ENCODE measurements at places on chromosomes 6 and 20.

DNA sequence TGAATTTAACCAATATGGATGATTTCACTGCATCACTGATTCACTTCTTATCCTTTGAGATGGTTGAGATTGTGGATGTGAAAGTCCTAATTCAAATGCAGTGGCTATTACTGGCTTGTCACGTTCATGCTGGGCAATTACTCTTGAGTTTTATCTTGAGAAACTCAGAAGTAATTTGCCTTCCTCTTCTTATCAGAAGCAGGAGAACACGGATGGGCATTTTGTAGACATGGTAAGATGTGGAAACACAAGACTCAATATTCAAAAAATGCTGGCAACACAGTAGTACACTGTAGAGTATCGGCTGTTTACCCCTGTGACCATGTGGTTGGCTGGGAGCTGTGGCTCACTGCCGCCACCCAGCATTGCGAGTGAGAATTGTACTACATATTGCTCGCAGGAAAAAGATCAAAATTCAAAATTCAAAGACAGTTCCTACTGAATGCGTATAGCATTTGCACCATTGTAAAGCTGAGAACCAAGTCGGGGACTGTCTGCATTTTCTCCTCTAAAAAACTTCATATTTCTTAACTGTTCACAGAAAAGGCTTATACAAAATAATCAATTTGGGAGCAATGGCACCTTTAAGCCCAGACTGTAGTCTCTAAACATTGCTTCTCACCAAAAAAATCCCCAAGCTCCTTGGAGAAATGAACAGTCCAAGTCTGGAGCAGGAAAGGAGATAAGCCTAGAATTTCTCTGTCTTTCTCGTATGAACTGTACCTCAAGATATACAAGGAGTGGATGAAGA is 61.9 kb upstream of the ELOVL5 start:
- H3K4me3 ChIP-seq = no peak overlapping the region
- H3K27me3 ChIP-seq = no peaks in the 10 kb centered on the region
- no peaks in the 10 kb centered on the region for H3K36me3 ChIP-seq
- no peak overlapping the region for H3K27ac ChIP-seq
- H3K4me1 ChIP-seq = peaks cover 5% of the 10 kb centered on the region

GRCh38 chr6:73451223-73452106 is 632 bp downstream of the CGAS start:
- H3K4me3 ChIP-seq = peak overlapping the region; percentile 99
- H3K36me3 ChIP-seq = peaks cover 23% of the 10 kb centered on the region
- peak; percentile 56 for DNase-seq
- peaks cover 48% of the 10 kb centered on the region for H3K4me1 ChIP-seq
- H3K27ac ChIP-seq = peak overlapping the region; percentile 95

DNA sequence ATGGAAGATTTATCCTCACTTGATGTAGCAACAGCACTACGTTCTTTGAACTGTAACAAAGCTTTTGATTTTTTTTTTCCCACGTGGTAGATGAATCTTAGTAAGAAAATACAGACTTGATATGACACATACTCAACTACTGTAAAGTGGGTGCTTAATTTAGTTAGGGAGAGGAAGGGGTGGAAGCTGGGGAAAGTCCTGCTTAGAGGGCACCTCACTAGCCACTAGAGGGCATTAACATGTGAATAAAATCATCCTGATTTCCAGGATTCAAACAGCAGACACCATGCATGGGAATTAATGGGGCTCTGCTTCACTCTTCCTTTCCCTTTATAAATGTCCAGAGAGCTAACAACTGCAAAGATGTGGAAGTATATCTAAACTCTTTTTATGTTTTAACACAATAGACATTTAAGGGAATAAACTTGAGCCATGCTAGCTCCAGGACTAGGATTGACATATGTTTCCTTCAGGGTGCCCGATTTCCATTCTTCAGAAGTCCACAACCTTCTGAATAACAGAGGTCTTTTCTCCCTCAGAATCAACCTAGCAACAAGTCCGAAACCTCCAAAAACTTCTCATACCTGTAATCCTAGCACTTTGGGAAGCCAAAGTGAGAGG is 250.1 kb downstream of the ATXN1 start:
- no peaks in the 10 kb centered on the region for H3K36me3 ChIP-seq
- H3K4me1 ChIP-seq = peaks cover 67% of the 10 kb centered on the region
- H3K27me3 ChIP-seq = peaks cover 6% of the 10 kb centered on the region
- peak overlapping the region; percentile 9 for H3K27ac ChIP-seq
- no peak for DNase-seq
- peak overlapping the region; percentile 58 for H3K4me3 ChIP-seq

- H3K27me3 ChIP-seq = peaks cover 15% of the 10 kb centered on the region
- H3K4me1 ChIP-seq = no peaks in the 10 kb centered on the region
- no peak overlapping the region for H3K27ac ChIP-seq
- H3K4me3 ChIP-seq = no peak overlapping the region
- DNase-seq = no peak
These were observed 70.3 kb downstream of the TMEM242 start for GRCh38 chr6:157253017-157253416.

DNA sequence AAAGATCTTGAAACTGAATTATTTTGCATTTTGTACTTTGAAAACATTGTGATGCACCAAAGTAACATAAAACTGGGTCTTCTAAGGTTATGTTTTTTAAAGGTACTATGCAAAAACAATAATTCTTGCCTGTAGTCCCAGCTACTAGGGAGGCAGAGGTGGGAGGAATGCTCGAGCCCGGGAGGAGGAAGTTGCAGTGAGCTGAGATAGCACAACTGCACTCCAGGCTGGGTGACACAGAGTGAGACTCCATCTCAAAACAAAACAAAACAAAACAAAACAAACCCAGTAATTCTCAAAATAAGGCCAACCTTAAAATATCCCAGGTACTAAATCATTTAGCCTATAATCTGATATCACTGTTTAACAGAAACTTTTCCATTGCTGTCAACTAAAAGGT is 269.6 kb downstream of the KHDC1L start:
- no peak overlapping the region for H3K27ac ChIP-seq
- H3K36me3 ChIP-seq = no peaks in the 10 kb centered on the region
- DNase-seq = no peak
- peaks cover 17% of the 10 kb centered on the region for H3K4me1 ChIP-seq
- no peaks in the 10 kb centered on the region for H3K27me3 ChIP-seq

Measured in activated T-cell treated with anti-CD3 and anti-CD28 coated beads, Interleukin-2, amount 50 U/mL, for 72 hours (primary cell).